ENCODE measurements at places on chromosomes 2 and 18.

DNA sequence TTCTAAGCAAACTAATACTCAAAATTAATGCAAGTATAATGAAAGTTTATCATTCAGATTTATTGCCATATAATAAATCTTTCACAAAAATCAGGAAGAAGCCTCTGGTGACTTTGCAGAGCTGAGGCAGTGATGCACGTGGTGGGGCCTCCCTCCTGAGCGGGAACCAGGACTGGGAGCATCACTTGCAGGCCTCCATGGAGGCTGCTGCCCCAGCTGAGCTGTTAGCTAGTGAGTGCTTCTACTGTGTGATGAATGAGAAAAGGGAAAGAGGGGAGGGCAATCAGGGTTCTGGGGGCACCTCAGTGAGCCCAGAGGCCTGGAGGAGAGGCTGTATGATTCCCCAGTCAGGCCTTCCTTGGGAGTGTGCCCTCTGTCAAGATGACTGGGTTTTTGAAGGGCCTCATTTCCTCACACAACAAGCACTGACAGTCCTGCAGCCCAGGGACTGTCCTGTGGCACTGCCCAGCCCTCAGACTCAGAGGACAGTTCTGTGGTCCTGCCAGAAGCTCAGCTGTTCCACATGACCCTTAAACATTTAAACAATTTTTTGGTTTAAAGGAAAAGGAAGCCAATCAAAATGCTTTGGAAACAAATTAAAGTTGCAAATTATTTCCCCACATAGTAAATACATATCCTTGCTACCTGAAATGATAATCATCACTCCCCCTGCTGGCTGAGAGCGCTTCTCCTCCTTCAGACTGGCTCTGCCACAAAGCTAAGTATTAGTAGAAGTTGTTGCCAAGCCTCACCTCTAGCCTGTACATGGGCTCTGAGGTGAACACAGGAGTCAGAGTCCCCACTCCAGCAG lies 90.9 kb upstream of the SMAD7 start:
- DNase-seq = no peak

DNA sequence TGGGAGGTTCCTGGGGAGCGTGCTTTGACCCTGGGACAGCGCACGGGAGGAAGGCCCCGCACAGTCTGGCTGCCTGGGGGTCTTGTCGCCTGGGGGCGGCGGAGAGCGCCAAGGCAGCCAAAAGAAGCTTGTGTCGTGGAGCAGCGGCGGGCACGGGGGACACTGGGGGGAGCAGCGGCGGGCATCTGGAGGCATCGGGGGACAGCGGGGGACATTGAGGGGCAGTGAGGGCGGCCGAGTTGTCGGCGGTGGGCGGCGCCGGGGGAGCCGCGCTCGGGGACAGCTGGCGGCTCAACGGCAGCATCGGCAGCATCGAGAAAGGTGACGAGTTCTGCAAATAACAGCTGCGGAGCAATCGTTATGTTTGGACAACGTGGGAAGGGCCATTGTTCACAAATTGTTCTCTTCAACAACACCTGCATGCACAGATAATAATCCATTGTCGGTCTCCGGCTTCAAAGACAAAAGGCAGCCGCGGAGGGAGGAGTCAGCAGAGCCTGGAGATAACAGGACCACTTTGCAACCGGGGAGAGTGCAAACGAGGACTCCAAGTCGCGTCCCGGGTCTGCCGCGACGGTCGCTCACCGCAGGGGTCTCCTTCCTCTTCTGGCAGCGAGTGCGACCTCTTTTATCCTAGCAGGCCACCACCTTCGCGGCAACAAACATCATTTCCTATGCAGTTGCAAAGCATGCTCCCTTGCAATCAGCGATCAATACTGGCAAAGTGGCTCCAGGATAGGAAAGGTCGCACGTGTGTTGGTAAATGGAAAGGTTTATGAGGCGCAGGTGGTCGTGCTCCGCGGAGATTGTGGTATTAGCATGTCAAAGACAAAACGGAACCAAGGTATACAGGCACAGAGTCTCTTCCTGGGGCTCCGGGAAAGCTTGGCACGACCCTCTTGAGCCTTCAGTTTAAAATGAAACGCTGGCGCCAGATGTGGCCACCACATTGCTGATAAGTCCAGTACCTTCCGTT lies 132.3 kb upstream of the DLX2 start:
- no peak for DNase-seq

GRCh38 chr2:70458661-70459060 lies 95.0 kb downstream of the TGFA start:
- no peak for DNase-seq

DNA sequence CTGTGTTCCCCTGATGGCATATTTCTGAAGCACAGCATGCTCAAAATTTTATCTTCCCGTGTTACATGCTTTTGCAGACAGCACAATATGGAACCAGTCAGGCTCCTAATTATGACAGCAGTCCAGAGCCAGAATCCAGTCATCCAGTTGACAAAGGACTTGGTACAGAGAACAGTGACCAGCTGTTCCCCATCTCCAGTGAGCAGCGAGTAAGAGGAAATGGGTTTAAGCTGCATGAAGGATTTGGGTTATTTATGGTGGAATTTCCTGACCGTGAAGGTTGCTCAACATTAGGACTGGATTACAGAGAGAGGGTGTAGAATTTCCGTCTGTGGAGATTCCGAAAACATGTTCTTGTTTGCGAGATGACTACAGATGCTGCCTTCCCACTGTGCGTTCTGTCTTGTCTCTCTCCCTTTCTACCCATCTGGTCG lies 24.4 kb downstream of the SGPP2 start:
- no peak for DNase-seq

DNA sequence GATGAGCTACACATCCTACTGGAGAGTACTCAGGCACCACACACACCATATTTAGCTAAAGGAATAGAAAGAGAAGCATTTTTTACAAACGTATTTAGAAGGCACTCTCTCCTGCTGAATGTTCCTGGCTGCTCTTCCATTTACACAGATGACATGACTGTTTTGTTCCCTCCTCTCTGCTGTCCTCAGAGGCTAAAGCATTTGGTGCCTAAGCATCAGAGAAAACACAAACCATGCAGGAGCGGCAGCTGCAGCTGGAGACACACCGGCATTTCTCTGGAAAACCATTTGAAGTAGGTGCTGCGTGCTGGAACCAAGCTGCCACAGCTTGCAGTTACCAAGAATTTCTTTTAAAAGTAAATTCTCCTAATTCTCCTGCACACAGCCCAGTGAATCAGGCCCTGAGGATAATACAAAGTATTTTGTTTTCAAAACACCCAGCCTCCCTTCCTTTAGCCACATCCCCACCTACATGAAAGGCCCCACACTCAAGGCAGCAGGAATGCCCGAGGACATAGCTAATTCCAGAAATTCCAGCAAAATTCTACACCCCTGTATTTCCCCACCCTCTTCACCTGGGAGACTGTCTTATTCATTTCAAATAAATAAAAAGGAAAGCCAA lies 488.9 kb upstream of the SOX11 start:
- no peak for DNase-seq

DNA sequence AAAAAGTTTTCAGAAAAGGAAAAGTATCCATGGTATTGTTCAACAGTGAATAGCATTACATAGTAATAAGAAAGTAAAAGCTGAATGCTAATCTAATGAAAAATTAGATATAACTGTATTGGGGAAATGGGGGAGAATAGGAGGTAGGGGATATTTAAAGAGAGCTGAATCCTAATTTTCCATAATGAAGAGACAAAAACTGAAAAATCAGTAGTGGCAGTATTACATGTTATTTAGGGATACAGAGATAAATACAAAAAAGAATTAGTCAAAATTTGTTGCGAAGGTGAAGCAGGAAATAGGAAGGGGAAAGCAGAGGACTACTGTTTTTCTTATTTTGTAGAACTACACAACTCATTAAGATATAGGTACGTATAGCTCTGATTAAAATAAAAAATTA lies 9.1 kb downstream of the TANK start:
- DNase-seq = no peak

DNA sequence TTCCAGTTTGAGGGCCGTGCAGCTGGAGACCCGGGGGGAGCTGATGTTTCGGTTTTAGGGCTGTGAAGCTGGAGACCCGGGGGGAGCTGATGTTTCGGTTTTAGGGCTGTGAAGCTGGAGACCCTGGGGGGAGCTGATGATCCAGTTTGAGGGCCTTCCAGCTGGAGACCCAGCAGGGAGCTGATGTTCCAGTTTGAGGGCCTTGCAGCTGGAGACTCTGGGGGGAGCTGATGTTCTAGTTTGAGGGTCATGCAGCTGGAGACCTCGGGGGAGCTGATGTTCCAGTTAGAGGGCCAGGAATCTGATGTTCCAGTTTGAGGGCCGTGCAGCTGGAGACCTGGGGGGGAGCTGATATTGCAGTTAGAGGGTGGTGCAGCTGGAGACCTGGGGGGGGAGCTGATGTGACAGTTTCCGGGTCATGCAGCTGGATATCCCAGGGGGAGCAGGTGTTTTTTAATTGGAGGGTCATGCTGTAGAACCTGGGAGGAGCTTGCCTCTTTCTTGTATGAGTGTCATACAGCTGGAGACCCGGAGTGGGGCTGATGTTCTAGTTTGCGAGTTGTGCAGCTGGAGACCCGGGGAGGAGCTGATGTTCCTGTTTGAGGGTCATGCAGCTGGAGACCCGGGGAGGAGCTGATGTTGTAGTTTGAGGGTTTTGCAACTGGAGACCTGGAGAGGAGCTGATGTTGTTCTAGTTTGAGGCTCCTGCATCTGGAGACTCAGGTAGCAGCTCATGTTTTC lies 153.2 kb downstream of the RTP5 start:
- no peak for DNase-seq

DNA sequence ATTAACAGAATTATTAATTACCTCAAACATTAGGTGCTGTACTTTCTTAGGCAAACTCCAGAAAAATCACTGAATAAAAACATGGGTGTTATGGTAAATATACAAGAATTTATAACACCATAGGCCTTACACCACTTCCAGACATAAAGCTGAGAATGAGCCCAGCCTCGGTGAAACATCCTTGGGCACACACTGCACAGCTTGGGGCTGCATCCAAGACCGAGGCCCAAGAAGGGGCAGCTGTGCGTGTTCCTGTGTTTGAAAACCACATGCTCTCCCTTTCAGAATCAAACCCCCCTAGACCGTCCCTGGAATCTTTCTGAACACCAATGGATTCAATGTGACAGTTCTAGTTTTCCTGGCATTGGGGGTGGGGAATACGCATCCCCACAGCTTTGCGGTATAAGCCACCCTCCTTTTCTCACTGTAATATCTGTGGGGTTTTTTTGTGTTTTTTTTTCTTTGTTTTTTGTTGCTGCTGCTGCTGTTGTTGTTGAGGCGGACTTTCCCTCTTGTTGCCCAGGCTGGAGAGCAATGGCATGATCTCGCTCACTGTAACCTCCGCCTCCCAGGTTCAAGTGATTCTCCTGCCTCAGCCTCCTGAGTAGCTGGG lies 12.9 kb downstream of the ERFE start:
- DNase-seq = no peak

DNA sequence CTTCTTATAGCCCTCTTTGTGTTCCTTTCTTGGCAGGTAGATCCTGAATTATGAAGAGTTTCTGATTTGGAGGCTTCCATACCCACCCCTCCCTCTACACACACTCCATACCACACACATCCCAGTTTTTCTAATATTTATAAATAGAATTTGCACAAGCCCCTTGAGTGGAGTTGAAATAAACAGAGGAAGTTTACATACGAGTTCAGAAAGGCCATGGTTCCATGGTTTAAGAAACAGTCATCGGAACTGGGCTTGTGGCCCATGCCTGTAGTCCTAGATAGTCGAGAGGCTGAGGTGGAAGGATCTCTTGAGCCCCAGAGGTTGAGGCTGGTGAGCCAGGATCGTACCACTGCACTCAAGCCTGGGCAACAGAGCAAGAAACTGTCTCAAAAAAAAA lies 62.7 kb upstream of the TANC1 start:
- no peak for DNase-seq

GRCh38 chr2:176445956-176446355 lies 176.7 kb downstream of the MTX2 start:
- DNase-seq = no peak

DNA sequence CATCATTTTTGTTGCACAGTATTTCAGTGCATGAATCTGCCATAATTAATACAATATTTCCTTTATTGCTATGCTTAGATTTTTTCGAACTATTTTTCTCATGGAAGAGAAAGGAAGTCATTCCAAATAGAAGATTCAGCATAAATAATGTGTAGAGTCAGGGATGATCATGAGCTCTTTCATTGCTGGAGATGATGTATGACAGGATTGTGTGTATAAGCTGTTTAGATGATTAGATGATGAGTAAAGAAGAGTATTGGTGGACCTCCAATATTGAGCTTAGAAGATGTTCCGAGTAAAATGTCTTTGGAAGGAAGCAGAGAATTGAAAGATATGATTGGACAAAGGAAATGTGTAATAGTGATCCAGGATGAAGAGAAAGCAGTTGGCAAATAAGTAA lies 364.5 kb downstream of the PARD3B start:
- no peak for DNase-seq

DNA sequence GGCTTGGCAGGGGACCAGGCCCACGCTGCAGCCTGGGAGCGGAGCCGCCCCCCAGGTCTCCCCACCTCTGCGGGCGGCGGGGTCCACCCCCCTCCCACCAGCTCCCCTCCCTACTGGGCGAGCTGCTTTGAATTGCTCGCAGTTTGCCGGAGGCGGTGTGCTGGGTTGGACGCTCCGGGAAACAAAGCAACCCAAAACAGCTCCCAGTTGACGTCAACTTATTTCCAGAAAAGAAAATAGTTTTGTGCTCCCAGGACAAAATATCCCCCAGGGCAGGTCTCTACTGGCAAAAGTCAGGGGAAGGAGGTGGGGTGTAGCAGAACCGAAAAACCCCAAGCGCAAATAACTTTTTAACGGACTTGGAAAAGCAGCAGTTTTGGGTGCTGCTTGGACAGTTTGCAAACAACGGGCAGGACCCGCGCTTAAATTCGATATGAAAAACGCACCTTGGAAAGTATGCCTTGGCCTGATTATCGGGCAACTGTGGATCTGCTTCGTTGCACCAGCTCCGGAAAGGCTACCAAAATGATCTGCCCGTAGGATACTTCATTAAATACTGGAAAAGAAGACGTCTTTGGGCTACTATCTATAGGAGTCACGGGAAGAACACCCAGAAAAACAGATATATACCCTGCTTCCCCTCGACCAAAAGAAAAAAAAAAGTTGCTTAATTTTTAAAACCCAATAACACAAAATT lies 2.8 kb upstream of the KCTD1 start:
- DNase-seq = no peak

GRCh38 chr2:64363140-64363539 lies 90.8 kb upstream of the LGALSL start:
- DNase-seq = no peak

GRCh38 chr18:74082742-74083556 lies 64.7 kb downstream of the FBXO15 start:
- no peak for DNase-seq

DNA sequence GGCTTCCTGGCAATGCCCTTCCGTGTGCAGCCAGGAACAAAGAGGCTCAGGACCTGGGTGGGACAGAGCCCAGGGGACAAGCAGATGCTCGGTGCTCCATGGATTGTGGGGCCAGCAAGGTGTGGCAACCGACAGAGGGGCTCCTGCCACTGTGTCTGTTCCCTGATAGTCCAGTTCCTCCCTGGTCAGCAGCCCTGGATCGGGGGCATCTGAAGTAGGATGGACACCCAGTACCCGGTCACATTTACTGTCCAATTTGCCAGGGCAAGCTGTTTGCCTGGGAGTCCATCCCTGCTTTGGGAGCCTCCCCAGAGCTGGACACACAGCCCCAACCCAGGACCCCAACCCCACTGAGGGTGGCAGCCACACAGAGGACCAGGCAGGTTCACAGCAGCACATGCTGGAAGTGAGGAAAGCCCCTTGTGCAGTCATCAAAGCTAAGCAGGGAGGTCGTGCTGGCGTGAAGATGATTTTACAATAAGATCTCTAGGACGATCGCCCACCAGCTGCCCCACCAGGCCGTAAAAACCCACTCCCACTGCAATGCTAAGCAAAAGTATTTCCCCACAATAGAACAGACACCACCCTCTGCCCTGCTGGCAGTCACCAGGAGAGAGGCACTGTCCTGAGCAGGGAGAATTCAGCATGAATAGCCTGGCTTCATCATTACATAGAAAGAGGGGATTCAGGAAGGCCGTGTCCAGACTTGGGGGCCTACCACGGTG lies 141.7 kb downstream of the NDUFA10 start:
- DNase-seq = no peak
